ENCODE measurements at places on chromosomes 3 and 15. TPM values are rescaled to one million over a fixed set of nuclear protein-coding genes. Genes with fewer than 3 reads are reported as not detected.

DNA sequence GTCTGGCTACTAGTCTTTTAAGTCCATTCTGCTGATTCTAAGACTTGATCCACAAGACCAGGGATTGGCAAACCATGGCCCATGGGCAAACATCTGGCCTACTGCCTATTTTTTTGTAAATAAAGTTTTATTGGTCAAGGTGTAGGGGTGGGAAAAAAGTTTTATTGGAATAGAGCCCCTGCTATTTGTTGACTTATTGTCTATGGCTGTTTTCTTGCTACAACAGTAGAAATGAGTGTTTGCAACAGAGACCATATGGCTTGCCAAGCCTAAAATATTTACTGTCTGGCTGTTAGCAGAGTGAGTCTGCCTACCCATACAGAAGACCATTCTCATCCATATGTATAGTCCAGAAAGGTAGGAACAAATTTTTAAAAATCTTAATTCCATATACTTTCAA is 106.4 kb downstream of the PTPRG start:
- no peaks in the 10 kb centered on the region for H3K27me3 ChIP-seq
- H3K4me3 ChIP-seq, result no peak overlapping the region
- no peak overlapping the region for H3K27ac ChIP-seq
- peaks cover 11% of the 10 kb centered on the region for H3K4me1 ChIP-seq

GOLGA8T gene
- total RNA-seq, result 0.32 TPM

PLOD2 gene
- total RNA-seq, result 151 TPM

DNA sequence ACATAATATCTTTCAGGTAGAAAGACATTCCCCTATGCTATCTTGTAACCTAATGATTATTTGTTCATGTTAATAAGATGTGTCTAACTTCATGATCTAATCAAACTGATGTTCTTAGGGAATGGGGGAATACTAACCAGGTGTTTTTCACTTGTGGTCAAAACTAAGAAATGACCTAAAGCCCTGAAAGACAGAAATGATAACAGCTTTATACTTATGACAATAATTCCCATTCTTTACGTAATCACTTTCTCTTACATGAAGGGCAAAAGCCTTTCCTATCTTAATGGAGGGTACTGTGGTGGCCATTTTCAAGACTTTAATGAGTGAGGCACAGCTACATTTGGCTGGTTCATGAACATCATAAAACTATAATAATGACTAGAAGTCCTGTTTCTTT is 33.9 kb upstream of the MEIS2 start:
- H3K27me3 ChIP-seq, result peaks cover 6% of the 10 kb centered on the region
- H3K27ac ChIP-seq, result no peak overlapping the region
- no peaks in the 10 kb centered on the region for H3K36me3 ChIP-seq
- H3K4me1 ChIP-seq, result peaks cover 4% of the 10 kb centered on the region
- H3K4me3 ChIP-seq, result no peak overlapping the region

IQCF5 gene
- total RNA-seq, result not detected

- no peak for DNase-seq
- H3K36me3 ChIP-seq, result no peaks in the 10 kb centered on the region
- peaks cover 5% of the 10 kb centered on the region for H3K27me3 ChIP-seq
- no peak overlapping the region for H3K27ac ChIP-seq
- H3K4me3 ChIP-seq, result no peak overlapping the region
These were observed 43.1 kb upstream of the HES1 start for GRCh38 chr3:194092881-194093301.

- H3K27me3 ChIP-seq, result no peaks in the 10 kb centered on the region
- H3K4me1 ChIP-seq, result peaks cover 25% of the 10 kb centered on the region
- H3K27ac ChIP-seq, result peak overlapping the region; percentile 62
- no peaks in the 10 kb centered on the region for H3K36me3 ChIP-seq
- H3K4me3 ChIP-seq, result no peak overlapping the region
- peak; percentile 81 for DNase-seq
These were observed 202.6 kb downstream of the KLHL25 start for GRCh38 chr15:85592148-85592547.

- no peaks in the 10 kb centered on the region for H3K4me1 ChIP-seq
- H3K27ac ChIP-seq, result no peak overlapping the region
- H3K36me3 ChIP-seq, result peaks cover 17% of the 10 kb centered on the region
- DNase-seq, result no peak
- no peak overlapping the region for H3K4me3 ChIP-seq
These were observed 16.1 kb downstream of the DNAJA4 start for GRCh38 chr15:78280319-78281072.

DNA sequence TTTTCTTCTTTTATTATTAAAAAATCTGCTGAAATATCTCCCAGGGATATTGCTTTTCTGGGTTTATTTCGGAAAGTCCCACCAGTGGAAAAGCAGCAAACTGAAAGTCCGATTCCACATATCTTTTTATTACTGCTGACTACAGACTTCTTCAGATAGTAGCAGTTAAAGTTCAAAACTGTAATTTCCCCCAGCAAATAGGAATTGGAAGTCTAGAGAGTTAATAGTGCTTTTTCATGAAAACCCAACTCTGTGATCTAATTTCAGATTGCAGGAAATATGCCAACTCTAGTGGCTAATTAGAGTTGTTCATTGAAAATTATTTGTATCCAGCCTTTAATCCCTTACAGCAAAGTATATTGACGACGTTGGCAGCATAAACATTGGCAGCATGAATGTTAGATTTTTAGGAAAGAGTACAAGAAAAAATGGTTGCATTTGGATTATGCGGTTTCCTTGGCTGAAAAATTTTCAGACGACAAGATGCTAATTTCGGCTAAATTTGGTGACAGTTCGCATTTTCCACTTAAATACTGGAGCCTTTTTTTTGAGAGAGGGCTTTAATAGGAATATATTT is 472.9 kb upstream of the CBLB start:
- H3K4me1 ChIP-seq, result peaks cover 15% of the 10 kb centered on the region
- no peaks in the 10 kb centered on the region for H3K36me3 ChIP-seq
- H3K27ac ChIP-seq, result no peak overlapping the region
- no peak overlapping the region for H3K4me3 ChIP-seq

RHOV gene
- total RNA-seq, result 0.43 TPM

Data from astrocyte (in vitro differentiated cells and primary cell).